ENCODE measurements at places on chromosomes 11 and 22.
A peak's percentile ranks its signal among the peaks of the same experiment; 100 is the strongest.

DNA sequence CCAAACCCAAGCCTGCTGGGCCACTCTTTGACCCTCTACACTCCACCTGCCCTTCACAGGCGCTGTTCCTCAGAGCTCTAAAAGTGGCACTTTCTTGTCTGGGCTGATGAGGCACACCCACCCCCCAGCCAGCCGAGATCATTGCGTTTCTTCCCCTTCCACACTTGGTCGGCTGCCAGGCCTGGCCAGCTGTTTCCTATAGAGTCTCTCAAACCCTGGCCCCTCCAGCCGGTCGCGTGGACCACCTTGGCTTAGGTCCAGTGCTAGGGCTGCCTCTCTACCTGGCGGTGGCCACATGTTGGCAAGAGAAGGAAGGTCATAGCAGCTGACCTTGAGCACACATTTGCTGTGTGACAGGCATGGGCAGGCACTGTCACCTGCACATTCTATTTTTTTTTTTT is 60.6 kb downstream of the PPP6R2 start:
- DNase-seq: no peak

DNA sequence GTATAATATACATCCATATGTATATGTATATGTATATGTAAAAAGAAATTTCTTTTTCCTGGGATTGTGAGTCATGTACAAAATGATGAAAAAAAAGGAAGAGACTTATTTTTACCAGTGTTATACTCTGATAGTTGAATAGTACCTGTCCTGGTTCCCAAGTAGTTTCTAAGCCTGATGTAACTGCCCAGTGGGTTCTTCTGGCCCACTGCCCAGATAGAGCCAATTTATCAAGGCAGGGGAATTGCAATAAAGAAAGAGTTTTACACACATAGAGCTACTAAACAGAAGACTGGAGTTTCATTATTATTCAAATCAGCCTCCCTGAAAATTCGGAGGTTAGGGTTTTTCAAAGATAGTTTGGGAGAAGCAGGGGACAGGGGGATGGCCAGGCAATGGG is 29.1 kb upstream of the NARS2 start:
- DNase-seq: no peak

DNA sequence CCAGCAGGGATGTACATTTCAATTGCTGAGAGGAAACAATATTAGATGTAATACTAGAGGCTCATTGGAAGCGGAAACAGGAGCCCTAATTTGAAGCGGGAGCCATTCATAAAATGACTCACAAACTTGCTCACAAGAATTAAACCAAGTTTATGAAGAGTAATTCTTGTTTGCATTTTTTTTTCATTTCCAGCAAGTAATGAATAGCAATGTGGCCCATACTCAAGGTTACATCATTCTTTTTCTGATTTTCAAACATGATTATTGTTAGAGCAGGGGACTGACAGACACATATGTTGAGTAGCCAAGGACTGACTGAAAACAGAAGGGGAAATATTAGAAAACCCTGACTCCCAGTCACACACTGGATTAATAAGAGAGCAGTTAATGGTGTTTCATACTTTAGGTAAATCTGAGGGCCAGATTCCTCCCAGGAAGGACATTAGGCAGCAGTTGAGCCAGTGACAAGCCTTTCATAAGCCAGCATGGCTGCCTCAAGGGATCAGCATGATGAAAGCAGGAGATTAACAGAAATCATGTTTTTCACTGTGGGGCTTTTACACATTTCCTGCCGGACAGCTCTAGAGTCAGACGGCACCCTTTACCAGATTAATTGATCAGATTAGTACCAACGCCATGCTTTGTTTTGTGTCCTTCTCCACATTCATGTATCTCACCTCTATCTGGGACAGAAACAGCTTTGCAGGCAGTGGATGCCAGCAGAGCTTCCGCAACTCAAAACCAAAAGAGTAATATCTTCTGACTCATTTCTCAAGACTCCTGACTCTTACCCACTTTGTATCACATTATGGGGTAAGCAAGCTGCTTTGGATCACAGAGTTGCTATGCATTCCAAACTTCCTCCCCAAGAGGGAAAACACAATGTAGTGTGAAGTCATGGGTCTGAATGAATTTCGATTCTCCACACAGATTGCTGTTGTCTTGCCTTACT is 831.6 kb downstream of the KCNA4 start:
- DNase-seq: no peak

DNA sequence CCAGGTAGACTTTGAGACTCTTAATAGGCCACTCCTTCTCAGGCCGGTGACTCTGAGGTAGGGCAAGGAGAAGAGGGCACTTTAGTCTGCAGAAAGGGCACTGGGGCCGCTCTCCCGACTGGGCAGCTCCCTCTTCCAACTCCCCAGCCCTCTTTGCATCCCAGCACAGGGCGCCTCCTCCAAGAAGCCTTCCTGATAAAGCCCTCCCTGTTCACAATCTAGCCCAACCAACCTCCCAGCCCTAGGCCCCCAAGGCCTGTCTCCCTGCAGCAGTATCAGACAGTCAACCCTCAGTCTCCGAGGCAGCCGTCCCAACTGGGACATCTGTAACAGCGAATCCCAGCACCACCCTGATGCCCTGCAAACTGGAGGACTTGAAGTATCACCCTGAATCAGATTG is 14.3 kb upstream of the PDE2A start:
- DNase-seq: no peak

- no peak for DNase-seq
These were observed 33.4 kb downstream of the MRTFA start for GRCh38 chr22:40603088-40603605.

GRCh38 chr11:86069408-86070101 is 671 bp upstream of the PICALM start:
- DNase-seq: peak; percentile 18

GRCh38 chr22:17981497-17981896 is 42.9 kb downstream of the MICAL3 start:
- no peak for DNase-seq

DNA sequence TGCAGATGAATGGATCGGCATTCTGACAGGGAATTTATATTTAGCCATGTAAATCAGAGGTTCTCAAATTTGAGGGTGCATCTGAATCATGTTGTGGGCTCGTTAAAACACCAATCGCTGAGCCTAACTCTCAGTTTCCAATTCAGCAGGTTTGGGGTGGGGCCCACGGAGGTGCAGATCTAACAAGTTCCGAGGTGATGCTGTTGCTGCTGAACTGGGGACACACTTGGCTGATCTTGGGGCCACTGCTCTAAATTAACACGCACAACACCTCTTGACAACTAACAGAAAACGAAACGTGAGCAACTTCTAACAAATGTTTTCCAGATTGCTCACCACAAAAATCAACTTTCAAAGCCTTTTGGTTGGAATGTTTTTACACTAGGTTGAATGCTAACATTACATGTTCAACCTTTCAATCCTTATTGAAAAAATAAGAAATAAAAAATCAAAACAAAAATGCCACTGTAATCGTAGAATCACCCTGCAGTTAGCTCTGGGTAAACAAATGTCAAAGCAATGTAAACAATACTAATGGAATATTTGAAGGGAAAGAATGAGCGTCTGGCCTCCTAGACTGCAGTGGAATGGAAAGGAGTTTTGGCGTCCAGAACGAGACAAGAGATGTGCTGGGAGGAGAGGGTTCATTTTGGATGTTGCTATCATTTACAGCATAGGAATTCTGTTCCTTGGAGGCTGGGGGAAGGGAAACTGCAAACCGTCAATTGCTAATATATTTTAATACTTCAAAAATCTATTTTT is 68.3 kb upstream of the SLC6A5 start:
- DNase-seq: peak; percentile 5

- DNase-seq: no peak
These were observed 36.6 kb upstream of the NCR3LG1 start for GRCh38 chr11:17314904-17315426.

GRCh38 chr11:13260963-13261588 is 16.5 kb upstream of the BMAL1 start:
- no peak for DNase-seq

DNA sequence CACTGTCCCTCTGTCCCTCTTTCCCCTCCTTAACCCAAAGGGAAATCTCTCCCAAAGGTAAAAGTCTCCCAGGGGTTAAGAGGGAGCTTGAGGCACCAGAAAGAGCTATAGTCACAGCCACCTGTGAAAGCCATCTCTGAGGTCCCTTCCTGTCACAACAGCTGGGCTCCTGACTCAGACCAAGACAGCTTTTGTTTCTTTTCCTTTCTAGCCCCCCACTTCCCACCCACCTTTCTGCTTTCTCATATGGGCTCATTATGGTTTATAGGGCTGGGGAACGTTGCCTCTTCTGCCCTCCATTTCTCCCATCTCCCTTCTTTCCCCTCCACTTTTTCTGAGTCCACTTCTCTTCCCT is 19.1 kb downstream of the MIF start:
- DNase-seq: no peak

- DNase-seq: no peak
These were observed 125.4 kb downstream of the CASP12 start for GRCh38 chr11:104772806-104773241.

DNA sequence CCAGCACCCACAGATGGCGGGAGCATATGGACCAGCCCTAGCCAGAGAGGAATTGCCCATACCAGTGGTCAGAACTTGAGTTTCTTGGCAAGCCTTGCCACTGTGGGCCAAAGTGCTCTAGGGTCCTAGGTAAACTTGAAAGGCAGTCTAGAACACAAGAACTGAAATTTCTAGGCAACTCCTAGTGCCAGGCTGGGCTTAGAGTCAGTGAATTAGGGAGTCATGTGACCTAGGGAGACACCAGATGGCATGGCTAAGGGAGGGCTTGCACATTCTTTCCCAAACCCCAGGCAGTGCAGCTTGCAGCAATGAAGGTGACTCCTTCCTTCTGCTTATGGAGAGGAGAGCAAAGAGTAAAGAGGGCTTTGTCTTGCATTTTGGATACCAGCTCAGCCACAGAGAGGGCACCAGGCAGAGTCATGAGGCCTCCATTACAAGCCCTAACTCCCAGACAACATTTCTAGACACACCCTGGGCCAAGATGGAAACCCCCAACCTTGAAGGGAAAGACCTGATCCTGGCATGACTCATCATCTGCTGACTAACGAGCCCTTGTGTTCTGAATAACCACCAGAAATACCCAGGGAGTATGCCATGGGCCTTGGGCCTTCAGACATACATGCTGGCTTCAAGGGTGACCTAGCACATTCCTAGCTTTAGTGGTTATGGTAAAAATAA is 19.2 kb upstream of the OR56A3 start:
- DNase-seq: no peak

- DNase-seq: peak; percentile 55
These were observed 157.0 kb downstream of the BRD1 start for GRCh38 chr22:49670456-49671330.

DNA sequence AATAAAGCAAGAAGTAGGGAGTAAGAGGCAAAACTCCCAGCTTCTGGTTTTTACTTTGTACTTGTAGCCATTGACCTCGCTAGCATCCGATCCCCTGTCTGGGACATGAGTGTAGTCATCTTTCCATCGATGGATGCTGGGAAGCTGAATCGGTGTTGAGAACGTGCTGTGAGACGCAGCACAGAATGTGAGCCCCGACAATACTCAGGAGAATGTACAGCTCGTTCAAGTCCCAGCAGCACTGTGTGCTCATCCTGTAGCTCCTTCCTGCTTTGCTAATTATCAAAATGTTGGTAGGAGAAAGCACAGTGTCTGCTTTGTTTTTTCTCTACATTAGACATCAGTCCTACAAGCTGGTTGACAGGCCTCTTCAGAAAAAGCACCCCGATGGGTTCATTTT is 56.6 kb downstream of the JAM3 start:
- DNase-seq: no peak

DNA sequence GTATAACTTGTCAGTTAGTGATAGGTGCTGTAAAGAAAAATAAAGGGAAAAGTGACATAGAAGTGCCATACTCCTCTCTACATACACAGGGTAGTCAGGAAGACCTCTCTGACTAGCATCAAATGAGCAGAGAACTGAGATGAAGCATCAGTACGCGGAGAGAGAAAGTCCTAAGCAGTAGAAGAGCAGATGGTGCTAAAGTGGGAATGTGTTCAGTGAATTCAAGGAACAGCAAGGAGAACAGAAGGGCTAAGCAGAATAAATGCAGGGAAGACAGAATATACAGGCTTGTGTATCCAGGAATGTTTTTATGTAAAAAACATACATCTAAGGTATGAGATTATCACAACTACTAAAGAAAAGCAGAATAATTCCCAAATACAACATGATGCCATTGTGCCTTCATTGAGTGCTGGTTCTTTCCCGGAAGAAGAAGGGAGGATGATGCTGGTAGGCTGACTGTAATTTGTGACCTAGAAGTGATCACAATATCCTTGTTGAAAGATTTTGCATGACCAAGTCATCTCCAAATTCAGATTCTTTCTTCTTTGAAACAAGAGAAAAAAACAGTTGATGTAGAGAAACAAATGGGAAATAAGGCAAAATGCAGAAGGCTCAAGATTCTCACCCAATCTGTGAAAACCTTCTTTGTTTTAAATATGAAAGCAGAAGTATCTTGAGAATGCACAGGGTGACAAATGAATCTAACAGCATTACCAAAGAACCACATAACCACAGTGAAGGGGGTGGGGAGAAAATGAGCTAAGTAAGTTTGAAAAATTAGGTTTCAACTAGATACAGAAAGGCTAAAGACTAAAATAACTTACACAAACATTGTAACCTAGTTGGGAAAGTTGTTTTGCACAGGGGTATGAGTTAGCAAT is 20.5 kb downstream of the MRE11 start:
- no peak for DNase-seq

DNA sequence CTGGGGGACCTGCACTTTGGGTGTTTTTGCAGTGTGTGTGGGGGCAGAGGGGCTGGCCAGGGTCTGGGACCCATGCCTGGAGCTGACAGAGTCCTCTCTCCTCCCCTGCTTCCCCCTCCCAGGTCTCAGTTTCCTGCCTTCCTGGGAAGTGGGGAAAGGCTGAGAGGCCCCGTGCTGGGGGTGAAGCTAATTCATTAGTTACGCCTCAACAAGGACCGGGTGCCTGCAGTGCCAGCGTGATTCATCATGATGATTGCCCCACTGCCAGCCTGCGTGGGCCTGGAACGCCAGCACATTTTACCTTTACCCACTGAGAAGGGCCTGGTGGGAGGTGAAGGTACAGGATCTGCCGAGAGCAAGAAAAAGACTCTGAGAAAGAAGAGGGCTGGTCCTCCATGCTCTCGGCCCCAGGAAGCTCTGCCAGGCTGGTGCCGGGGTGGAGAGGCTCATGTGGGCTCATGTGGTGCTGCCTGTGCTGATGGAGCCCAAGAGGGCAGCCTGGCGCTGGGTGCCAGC is 2.9 kb upstream of the LRRC10B start:
- no peak for DNase-seq

DNA sequence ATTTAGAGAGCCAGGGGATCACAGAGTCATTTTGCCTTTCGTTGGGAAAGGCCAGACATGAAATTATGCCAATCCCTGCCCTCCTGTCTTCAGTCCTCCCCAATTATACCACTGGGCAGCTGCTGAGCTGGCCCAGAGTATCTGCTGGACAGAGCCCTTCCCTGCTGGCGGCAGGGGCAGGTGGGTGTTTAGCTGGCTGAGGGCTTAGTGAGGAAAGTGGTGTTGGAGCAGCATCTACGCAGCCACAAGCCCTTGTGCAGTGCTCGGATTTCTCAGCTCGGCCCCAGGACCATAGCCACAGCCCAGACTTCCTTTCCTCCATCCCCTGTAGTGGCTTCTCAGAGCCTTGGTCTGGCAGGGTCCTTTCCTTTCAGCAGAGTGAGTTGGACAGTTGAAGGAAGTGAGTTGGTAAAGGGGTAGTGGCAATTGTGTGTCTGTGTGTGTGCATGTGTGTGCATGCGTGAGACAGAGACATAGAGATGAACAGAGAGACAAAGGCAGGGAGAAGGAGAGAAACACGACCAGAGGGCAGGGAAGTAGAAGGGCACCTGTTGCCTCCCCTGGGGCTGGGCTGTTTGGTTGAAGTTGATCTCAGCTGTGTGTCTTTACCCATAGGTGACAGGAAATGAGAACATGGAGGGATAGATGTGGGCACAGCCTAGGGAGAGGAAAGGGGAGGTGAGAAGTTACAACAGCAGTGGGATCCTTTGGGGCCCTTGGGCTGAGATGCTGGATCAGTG is 66.2 kb downstream of the GRIK4 start:
- no peak for DNase-seq

All from germinal center (tissue), 1 donor.